ENCODE measurements at places on chromosomes 7 and 10.

DNA sequence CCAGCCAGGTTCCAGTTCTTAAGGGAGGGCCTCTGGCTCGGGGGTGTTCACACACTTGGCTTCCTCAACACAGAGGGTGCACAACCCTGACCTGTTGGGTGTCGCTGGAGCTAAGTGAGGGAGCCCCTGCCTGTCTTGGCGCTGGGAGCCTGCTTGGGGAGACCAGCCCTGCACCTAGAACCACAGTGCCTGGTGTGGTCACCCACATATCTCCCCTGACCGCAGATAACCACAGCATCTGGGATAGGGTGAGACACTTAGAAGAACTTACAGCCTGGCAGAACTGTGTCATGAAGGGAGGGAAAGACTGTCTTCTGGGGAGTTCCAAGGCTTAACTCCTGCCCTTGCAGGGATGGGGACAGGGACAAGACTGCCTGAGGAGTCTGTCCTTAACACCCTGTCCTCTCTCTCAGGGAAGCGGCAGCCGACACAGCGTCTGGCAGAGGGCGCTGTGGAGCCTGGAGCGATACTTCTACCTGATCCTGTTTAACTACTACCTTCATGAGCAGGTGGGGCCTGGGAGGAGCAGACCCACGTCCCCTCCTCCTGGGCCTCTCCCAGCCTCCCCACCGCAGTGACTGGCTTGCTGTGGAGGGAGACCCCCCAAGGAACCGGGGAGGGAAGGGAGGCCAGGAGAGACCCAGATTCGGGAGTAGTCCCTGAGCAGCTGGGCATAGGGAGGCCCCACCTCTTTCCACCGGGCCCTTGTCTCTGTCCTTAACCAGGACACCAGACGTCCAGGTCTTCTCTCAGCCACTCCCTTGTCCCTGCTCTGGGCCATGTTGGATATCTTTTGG is 59.0 kb downstream of the PALD1 start:
- DNase-seq, result no peak

DNA sequence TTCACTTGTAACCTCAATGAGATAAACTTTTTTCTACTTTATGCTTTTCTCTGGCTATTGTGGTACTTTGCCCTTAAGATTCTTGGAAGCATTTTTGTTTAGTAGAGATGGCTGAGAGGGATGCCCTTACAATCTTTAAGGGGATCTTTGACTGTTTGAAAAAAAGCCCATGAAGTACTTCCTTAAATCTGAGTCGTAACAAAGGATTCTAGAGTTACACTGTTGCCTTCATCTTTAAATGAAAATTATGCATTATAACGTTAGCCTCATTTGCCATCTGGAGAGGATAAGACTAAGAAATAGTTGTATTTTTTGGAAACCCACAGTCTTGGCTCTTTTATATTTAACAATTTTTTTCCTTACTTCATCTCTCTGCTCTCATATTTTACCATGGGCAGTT is 37.8 kb upstream of the FZD1 start:
- DNase-seq, result no peak

GRCh38 chr10:5234106-5234860 is 37.6 kb downstream of the AKR1C4 start:
- peak; percentile 60 for DNase-seq

GRCh38 chr10:4034907-4035598 is 250.0 kb upstream of the KLF6 start:
- DNase-seq, result peak; percentile 53

GRCh38 chr7:86778271-86778670 is 134.6 kb downstream of the GRM3 start:
- DNase-seq, result no peak

DNA sequence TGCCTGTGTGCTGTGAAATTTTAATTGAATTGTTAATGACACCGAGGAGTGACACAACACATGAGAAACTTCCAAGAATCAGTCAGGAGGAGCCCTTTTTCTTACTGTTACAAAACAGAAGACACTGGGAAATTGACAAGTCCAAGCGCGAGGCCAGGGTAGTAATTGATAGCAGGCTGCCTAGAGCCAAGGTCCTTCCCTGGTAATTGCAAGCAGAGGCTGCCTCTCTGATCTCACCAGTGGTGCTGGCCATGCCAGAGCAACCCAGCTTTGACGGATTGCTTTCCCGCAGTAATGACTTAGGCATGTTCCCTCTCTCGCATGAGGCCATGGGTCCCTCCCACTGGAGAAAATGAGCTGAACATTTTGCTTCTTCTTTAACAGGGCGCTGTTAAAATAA is 111.5 kb downstream of the LRMDA start:
- DNase-seq, result peak; percentile 55

- DNase-seq, result no peak
These were observed 4.3 kb upstream of the UCN3 start for GRCh38 chr10:5360318-5360915.

DNA sequence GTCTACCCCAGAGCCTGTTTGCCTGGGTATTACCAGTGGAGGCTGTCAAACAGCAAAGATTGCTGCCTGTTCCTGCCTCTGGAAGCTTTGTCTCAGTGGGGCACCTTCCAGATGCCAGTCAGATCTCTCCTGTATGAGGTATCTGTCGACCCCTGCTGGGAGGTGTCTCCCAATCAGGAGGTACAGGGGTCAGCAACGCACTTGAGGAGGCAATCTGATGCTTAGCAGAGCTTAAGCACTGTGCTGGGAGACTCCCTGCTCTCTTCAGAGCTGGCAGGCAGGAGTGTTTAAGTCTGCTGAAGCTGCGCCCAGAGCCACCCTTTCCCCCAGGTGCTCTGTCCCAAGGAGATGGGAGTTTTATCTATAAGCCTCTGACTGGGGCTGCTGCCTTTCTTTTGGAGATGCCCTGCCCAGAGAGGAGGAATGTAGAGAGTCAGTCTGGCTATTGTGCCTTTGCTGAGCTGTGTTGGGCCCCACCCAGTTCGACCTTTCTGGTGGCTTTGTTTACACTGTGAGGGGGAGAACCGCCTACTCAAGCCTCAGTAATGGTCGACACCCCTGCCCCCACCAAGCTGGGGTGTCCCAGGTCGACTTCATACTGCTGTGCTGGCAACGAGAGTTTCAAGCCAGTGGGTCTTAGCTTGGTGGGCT is 62.2 kb downstream of the PPP1R9A start:
- DNase-seq, result no peak

DNA sequence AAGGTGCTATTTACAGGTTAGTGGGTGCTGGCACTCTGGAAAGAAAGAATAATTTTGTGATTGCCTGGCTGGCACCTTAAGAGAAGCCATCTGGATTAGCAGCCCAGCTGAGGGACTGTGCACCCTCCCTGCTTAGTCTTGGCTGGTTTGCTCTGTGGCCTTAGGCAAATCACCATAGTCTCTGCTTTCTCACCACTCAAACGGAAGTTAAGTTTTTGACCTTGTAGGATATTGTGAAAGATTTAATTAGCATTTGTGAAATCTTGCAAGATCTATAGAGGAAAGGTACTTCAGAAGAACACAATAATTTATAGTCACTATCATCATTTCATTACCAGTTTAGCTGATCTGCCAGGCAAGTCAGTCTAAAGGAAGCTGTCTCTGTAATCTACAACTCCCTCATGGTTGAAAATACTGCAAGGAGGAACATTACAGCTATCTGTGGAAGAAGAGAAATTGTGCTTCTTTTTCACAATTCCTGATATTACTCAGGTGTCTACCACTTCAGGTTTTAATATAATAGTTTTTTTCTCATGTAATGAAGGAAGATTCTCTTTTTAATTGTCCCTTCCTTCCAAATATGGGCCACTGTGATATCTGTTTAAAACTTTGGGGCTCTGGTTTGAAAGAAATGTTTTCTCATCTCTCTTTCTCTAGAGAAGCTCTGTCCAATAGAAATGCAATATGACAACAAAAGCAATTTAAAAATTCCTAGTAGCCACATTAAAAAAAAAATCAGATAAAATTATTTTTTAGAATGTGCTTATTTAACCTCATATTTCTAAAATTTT is 219.6 kb downstream of the PTEN start:
- no peak for DNase-seq

DNA sequence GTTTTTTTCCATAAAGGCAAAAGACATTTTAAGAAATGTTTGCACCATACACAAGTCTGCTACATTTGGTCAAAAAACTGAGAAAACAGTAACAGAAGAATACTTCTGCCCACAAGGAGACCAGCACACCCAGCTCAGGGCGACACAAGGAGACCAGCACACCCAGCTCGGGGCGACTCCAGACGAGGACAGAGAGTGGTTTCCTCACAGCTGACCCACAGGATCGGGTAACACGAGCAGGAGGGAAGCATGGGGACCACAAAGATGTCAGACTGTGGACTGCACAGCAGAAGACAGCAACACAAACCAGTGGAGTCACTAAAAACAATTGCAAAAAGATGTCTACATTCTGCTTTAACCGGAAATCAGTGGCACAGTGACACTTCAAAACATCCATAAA is 237.6 kb downstream of the DIP2C start:
- DNase-seq, result no peak

GRCh38 chr10:70950037-70950436 is 61.7 kb upstream of the PCBD1 start:
- no peak for DNase-seq

DNA sequence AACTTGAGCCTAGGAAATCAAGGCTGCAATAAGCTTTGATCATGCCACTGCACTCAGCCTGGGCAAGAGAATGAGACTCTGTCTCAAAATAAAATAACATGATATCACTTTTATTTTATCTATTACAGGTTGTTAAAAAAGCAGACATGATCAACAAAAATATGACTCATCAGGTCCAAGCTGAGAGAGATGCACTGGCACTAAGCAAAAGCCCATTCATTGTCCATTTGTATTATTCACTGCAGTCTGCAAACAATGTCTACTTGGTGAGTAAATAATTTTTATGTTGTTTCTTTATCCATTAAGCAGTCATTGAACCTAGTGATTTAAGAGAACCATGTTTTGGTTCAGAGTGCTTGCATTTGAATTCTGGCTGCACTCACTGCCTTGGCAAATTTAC is 3.3 kb downstream of the MASTL start:
- no peak for DNase-seq

DNA sequence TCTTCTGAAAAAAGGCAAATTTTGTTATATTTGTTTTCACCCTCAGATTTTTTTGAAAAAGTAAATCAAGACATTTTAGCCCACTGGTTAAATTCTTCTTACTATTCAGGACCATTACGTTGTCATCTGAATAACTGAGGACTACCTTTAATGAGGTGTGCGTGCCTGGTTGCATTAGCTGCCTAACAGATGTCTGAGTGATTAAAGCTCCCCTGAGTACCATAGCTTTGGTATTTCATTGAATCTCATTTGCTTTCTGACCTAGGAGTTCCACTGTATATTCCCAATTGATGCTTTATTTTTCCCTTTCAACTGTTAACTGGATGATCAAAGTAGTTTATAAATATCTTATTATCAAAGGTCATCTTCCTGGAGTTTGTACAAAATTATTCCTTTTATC is 410.0 kb upstream of the SEMA3D start:
- no peak for DNase-seq

DNA sequence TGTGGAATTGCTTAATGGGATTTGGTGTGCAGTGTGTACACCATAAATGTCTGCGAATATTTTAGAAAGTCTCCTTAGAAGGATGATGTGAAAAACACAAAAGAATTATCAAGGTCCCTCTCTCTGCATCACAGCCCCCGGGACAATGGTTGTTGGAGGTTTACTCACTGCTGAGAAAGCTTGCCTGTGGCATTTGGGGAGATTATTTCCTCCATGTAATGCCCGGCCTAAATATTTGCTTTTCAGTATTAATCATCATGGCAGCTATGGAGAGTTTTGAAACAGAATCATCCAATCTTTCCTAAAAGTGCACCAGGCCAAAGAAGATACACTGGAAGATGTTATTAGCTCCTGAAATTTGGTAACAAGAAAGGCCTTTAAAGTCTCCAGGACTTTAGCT is 113.8 kb upstream of the ADCY1 start:
- no peak for DNase-seq

GRCh38 chr7:111727905-111728634 is 165.8 kb upstream of the IMMP2L start:
- no peak for DNase-seq

GRCh38 chr7:101608772-101609713 is 20.1 kb downstream of the MYL10 start:
- DNase-seq, result peak; percentile 57

DNA sequence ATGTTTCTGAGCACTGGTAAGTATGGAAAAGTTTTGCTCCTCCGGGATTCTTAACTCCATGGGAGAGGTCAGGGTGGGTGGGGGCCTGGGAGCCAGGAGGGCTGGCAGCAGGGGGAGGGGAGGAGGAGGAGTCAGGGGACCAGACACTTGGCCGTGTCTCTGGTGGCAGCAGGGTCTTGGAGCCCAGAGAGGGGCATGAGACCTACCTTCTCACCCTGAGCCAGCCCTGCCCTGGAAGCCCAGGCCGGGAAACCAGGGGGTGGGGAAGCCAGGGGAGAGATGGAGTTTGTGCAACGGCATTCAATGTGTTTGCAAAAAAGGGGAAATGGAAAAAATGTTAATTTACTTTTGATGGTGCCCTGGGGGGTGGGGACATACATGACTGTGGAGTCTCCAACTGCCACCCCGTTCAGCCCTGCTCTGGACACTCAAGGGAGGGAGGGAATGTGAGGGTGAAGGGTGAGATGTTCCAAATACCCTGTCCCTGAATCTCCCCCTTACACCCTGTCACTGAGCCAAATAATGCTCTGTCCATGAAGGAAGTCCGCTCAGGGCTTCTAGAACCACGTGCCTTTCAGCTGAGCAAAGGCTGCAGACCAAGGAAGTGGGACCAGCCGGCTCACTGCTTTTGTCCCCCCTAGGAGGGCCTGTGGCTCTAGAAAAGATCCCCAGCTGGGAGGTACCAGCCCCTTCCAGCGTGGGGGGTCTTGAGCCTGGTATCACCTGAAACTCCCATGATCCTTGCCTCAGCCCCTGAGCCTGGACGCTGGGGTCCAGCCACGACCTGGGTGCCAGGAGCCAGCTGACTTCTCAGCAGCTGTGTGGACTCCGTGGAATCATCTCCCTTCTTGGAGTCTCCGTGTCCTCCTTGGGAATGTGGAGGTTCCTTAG is 48.3 kb downstream of the TMEM270 start:
- DNase-seq, result no peak

- DNase-seq, result no peak
These were observed 38.9 kb upstream of the CPXM2 start for GRCh38 chr10:123930340-123931001.

GRCh38 chr10:99595236-99595635 is 25.0 kb downstream of the SLC25A28 start:
- DNase-seq, result no peak

DNA sequence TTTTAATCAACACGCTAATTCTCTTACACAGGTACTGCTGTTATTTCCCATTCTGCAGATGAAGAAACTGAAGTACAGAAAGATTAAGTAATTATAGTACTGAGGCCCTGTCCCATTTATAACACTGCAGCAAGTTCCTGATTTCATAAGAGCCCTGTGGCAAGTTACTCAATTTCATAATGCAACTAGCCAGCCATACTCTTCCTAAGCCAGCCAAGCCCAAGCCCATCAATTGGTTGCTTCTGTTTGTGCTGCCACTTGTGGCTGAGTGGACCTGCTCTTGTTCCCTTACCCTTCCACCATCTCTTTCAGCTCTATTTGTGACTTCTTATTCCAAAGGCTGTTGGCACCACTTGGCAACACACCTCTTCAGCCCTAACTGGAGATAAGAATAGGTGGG is 19.7 kb upstream of the PRPF18 start:
- DNase-seq, result no peak
